Activated gamma-delta T cell treated with Interleukin-2 at 50 U/mL for 16 hours (primary cell): ENCODE measurements at places on chromosomes 1 and 21.

- no peak for DNase-seq
These were observed 80.9 kb upstream of the KIAA0040 start for GRCh38 chr1:175273376-175274031.

DNA sequence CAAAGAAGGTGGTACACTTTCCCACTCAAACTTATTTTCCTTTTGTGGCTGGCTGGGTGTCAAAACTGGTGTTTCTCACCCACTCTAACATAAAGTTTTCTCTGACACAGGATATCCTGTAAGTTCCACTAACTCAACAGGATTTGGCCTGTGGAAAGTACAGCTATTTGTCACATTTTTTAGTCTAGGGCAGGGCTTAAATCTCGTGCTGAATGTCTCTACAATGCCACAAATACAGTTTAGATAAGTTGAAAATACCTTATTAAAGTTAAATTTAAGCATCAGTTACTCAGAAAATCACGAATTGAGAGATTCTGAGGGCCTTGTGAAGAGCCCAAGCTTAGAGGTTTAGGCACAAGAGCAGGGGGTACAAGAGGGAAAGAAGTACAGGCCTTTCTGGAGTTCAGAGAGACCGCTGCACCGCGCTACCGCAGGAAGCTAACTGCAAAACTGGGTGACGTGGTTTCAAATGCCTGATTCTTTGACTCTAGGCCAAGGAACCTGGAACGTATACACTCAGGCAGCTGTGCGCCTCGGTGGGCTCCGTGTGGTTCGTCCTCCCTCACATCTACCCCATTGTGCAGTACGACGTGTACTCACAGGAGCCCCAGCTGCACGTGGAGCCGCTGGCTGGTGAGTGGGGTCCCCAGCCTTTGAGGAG is 23.4 kb upstream of the PWP2 start:
- peak; percentile 62 for DNase-seq

- no peak for DNase-seq
These were observed 186.0 kb downstream of the PSMG1 start for GRCh38 chr21:38997051-38997842.

DNA sequence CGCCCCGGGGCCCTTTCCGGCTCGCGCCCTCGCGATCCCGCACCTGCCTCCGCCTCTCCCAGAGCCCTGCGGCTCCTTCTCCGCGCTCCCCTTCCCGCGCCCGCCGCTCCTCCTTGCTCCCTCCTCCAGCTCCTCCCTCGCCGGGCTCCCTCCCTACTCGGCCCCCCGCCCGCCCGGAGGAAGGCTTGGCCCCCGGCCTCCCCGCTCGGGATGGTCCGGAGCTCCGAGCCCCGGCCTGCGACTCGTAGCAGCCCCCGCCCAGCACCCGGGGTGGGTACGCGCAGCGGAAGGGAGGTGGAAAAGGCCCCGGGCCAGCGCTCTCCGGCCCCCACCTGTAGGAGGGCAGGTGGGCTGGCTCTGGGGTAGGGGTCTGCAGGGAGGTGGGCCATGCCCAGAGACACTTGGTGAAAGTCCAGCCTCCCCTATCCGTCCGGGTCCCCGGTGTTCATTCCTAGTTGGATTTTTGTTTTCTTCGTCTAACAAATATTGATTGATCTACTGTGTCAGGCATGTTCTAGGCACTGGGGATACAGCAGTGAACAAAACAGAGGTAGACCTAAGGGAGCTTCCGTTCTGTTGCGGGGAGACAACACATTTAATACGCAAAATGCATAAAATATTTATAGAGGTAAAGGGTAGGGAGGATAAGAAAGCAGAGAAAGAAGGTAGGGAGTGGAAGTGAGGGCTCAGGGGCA is at the start of gene HTR1D:
Gene HTR1D (minus strand): TSS at position 82 of the 695 bp plus-strand sequence. CDS start 23,283 bp downstream, outside the sequence.
- DNase-seq = no peak

- no peak for DNase-seq
These were observed 1812.9 kb downstream of the PLA2G4A start for GRCh38 chr1:188641566-188642211.

DNA sequence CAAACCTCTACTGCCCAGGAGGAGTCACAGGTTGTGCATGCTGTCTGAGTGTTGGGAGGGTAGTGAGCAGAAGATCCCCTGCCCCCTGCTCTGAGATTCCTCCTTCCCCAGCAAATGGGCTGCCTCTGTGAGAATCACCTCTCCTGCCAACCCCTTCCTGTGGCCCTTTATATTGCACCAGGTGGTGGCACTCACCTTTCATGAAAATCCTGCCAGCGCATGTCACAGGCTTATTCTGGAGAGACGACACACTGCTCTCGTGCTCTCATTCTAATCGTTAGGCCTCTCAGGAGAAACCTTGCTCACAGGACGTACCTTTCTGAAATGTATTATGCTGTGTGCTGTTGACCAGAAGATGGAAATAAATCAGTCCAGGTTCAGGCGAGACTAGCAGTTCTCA is 113.7 kb downstream of the RGL1 start:
- DNase-seq = no peak

GRCh38 chr1:228236744-228237143 is 28.9 kb downstream of the OBSCN start:
- DNase-seq = no peak

DNA sequence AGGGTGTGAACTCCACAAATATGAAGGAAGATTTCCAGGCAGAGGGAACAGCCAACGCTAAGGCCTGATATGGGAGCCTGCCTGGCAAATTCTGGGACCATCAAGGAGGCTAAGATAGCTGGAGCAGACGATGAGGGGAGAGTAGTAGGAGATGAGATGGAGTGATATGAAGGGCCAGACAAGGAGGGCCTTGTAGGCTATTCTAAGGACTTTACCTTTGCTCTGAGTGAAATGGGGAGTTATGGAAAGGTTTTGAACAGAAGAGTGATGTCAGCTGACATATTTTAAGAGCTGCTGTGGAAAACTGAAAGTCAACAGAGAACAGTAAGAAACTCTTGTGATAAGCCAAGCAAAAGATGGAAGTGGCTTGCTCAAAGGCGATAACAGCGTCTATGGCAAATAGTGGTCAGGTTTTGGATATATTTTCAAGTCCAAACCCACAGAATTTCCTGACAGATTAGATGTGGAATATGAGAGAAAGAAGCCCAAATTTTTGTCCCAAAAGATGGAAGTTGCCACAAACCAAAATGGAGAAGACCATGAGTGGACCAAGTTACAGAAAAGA is 2.1 kb upstream of the TP53BP2 start:
- DNase-seq = no peak

- DNase-seq = peak; percentile 44
These were observed 14.4 kb downstream of the TMPRSS3 start for GRCh38 chr21:42381347-42381984.

GRCh38 chr1:55445416-55445815 is 230.3 kb upstream of the USP24 start:
- DNase-seq = no peak

GRCh38 chr1:150927624-150928023 is 1.5 kb downstream of the SETDB1 start:
- DNase-seq = no peak

DNA sequence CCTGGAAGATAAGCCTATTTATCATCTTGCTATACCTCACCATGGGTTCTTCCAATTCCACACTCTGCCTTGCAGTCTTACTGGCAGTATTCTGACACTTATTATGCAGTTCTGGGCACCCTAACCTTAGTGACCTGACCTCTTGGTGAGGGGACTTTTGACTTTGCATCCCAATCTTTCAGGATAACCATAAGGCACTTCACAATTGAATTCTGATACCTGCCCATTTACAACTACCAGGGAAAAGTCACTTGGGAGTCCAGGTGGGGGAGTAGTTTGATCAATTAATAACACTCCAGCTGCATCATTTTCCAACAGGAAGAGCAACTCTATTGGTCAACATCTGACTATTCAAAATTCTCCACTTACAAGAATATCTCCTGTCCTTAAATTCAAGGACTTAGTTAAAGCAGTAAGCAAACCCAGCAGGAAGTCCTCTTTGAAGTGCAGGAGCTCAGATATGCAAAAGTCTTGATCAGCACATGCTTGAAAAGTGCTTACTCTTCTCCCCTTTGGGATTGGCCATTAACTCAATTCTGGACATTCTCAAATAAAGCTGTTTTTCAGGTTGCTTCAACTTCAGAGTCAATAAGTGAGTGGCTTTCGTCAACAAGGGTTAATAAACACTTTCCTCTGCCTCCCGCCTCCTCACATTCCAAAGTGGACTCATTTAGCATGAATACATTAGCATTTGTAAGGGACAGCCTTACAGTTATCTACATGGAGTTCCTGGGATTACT is 177.4 kb upstream of the NRIP1 start:
- DNase-seq = no peak
